CD4-positive, alpha-beta T cell treated with Interleukin-15 for 1 hour (primary cell): ENCODE measurements at places on chromosomes 12 and 14.

DNA sequence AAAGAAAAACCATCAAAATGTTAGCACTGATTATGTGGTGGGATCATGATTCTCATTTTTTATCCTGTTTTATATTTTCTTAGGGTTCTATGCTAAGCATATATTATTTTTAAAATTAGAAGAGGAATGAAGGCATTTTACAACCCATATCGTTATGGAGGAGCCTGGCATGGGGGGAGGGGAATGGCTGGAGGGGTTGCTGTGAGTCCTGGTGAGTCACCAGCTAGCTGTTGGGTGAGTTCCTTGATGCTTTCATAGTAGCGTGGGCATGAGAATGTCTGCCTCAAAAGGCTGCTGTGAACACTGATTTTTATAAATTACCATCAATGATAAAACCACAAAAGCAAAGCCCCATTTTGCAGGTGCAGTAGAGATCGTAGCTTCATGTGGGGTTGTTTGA is 46.9 kb downstream of the C14orf132 start:
- DNase-seq, result no peak

DNA sequence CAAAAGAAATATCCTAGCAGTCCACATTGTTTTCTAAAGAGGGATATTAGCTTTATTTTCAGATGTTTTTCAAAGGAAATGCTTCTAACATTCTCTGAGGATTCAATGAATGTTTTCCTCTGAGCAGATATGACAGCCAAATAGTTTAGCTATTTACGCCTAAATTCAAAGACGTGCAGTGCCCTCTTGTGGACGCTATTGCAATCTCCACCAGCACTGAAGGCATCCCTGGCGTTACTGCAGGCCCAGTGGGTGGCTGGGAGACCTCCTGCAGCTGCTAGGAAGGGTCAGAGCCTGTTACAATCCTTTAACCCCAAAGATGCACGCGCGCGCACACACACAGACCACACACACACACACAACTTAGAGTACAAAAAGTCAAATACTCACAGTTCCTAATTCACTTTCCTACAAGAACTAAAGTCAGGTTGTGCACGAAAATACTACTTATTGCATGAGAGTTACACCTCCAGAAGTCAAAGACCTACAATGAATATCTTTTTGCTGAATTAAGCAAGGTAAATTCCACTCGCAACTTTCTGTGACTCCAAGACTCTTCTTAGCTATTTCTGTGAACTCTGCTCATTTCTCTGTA is 589.3 kb upstream of the TMEM132C start:
- DNase-seq, result no peak

DNA sequence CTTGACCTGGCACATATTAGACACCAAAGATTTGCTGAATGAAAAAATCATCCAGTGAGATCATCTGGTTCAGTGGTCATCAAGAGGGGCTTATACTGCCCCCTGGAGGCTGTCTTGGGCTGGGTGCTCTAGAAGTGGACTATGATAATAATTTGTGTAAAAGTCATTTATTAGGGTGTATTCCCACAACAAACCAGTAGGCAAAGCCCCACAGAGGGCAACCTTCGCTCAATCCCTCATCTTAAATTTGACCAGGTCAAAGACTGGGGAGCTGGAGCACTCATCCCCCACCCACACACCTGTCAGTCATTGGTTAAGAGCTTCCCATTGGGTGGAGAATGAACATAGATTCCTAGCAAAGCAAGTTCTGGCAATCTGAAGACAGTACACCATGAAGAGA is 20.0 kb upstream of the FICD start:
- no peak for DNase-seq

DNA sequence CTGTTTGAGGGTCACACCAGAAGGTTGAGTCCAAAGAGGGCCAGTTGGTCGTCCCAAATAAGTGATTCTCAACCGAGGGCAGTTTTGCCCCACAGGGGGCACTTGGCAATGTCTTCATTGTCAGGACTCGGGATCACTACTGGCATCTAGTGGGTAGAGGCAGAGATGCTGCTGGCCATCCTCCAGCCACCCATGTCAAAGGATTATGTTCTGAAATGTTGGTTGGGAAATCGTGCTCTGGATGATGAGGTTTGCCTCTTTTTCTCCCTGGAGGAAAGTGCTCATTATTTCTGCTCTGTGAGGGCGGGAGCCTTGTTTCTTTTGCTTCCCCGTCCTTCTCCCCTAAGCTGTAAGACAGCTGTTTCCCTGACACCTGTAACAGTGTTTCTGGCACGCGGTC is 3.6 kb downstream of the ZNF839 start:
- DNase-seq, result peak; percentile 51

DNA sequence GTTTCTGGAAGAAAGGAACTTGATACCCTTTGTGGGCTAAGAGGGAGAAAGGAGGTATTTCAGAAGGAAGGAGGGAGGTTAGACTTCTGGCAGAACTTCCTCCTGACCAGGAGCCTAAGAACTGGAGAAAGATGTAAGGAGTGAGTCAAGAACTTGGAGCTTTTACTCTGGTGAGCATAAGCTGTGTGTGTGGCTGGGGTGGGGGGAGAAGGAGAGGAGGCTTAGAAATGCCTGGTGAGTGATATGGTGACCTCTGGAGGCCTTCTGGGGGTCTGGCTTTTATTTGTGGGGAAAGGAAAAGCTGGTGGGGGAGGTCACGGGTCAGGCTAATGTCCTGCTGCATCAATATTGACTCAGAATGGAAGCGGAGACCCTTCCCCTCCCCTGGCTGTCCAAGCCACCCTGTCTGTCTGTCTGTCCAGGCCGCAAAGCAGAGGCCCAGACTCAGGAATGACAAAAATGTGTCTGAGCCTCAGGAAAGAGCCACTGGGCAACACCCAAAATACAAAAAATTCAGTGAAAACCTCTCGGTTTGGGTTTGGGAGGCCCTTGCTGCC is 4.8 kb downstream of the LRP1 start:
- DNase-seq, result no peak

DNA sequence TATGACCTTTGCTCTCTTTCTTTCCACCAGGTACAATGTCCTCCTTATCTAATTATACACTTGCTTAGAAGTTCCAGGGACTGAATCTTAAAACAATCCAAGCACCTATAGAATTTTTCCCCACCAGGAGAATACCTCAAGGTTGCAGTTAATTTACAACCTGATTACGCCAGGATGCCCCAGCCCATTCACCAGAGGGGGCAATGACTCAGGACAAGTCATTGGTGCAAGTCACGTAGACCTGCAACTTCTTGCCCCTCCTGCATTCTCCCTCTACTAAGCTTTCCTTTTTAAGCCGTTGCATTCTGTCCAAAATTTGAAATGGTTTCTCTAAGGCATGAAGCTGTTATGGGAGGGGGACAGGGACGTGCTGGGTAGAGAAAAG is 111.1 kb upstream of the SCAF11 start:
- no peak for DNase-seq

DNA sequence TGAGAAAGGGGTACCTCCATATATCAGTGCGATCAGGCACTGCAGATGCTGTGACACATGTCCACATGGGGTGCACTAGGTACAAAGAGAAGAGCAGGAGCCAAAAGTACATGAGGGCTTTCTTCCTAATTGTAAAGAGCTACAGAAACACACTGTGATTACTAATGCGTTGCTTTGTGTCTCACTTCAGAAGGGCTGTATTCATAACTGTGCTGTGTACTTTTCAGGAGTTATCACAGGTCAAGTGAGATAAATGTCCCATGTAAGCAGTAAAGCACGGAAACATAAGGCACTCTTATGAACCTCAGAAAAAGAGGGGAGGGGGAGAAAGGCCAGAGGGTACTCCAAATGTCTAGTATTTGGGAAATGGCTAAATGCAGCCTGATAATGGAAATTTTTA is 10.6 kb downstream of the SPRING1 start:
- DNase-seq, result no peak

DNA sequence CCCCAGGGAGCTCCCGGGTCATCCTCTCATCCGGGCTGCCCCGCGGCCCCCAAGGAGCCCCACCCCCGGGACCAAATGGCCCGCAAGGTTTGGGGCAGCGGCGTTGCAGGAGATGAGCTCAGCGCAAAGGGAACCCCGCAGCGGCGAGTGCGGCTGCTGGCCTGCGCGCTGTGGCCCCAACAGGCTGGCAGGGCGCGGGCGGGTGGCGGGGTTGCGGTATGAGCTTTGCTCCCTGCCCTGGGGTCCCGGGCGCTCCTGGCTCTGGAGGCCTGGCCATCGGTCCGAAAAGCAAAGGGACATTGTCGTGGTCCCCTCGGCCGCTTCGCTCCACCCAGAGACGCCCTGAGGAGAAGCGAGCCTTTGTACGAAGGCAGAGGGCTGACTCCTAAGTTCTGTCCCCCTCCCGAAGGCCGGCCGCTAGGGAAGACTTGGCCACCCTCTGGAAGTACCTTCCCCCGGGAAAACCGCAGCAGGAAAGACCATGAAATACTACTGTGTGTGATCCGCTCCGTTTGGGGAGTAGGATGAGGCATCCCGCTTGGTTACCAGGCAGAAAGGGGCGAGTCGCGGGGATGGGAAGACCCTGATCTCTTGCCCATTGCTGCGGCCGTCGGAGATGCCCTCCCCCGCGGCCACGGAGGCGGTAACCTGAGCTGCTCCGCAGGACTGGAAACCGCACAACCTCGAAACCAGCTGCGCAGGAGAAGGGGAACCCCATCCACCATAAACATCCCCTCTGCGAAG is 620 bp upstream of the NID2 start:
- DNase-seq, result no peak

DNA sequence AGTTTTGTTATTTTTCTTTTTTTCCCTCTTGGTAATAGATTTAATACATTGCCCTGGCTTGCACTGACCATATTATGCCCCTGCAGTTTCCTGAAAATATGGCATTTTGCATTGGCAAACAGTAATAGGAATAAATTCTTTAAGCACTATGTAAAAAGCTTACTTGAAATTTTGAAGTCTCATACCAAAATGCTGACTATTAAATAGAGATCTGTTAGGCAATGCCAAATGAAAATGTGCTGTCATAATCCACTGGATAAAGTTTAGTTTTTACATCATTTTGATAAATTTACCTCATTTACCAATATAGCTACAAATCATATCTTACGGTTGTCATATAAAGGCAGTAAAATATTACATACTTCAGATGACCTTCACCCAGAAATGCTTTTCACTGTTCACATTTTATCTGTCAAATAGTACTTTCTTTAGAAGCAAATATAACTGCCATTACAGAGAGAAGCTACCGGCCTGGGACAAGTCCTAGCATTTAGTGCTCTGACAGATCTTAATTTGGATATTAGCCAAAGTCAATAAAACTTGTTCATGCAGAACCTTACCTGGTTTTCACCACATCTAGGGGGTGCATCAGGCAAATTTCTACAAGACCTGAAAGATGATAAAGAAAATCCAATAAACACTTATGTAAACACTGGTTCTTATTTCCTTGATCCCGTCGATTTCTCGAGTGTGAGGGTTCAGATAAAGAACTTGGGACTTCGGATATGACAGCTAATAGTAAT is 212.9 kb downstream of the PAX9 start:
- no peak for DNase-seq
